ENCODE measurements at places on chromosomes 1 and 21.

GRCh38 chr1:217605390-217605789, 25.5 kb downstream of the GPATCH2 start:
- no peak for DNase-seq

GRCh38 chr1:160739098-160739511, at the start of gene SLAMF7:
TSS of gene SLAMF7 (plus strand) at chr1:160739247. CDS start at chr1:160739302, 55 bp downstream.
- DNase-seq = peak; percentile 43

DNA sequence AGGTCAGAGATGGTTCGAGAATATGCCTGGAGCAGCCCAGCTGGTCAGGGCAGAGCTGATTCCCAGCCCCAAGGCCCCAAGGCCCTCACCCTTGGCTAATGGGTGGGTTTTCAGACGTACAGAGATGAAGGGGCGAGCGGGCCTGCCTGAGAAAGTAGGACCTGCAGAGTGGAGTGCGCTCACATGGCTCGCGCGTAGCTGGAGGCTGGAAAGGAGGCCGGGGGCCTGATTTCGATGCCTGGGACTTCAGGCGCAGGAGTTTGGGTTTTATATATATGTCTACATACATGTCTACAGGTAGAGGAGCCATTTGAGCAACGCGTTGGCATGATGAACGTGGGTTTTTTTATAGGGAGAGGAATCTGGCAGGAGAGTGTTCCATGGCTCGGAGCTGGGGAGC, 8.9 kb downstream of the COQ8A start:
- no peak for DNase-seq

DNA sequence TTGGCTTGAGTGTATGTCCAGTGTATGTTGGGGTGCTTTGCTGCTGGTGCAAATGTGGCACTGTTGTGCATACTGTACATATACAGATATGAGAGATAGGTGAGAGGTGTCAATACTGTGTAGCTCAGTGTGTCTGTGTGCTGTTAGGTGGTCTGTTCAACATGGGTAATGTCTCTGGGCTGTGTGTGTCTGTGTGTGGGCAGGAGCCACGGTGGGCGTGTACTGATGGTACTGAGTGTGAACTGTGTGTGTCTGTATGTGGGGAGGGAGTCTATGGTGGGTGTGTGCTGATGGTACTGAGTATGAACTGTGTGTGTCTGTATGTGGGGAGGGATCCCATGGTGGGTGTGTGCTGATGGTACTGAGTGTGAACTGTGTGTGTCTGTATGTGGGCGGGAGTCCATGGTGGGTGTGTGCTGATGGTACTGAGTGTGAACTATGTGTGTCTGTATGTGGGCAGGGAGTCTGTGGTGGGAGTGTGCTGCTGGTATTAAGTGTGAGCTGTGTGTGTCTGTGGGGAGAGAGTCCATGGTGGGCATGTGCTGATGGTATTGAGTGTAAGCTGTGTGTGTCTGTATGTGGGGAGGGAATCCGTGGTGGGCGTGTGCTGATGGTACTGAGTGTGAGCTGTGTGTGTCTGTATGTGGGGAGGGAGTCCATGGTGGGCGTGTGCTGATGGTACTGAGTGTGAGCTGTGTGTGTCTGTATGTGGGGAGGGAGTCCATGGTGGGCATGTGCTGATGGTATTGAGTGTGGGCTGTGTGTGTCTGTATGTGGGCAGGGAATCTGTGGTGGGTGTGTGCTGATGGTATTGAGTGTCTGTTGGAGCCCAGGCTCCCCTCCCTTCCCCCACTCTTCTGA, 32.2 kb upstream of the FOXO6 start:
- DNase-seq = no peak

DNA sequence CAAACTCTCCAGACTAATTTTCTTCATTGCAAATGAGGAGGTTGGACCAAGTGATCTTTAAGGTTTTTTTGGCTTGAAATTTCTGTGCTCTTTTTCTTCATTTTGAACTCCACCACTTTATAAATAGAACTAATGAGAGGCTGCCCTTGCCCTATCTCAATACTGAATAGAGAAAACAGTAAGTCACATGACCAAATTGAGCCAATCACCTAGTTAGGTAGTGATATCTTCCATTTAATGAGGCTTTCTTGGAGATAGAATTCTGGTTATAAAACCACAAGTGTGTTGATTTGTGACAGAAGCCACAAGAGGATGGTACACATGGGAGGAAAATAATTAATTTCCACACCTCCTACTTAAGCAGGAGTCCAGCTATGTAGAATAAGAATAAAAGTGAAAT, 263.4 kb upstream of the SNX7 start:
- no peak for DNase-seq

DNA sequence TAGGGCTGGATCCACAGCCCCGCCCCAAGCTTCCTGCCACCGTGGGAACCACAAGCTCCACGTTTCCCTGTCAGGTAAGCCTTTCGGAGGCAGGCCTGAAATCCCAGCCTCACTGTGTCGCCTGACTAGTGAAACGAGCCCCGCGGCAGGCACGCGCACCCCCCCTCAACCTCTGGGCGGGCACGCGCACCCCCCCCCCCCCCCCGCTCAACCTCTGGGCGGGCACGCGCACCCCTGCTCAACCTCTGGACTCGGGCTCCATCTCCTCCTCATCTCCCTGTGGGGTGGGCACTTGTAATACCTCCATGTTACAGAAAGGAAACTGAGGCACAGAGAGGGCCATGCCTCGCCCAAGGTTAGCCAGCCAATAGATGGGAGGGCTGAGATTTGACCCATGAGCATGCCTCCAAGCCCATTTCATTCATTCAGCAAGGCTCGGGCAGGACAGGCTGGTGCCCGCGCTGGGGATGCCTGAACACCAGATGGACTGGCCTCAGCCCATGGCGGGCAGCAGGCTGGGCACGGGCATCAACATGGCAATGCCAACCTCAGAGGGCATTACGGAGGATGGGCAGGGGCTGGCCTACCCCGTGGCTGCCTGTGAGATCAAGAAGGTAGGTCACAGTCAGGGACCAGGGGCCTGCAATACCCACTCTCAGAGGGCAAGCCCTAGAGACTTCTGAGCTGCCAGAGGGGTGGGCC, 4.7 kb downstream of the CFAP410 start:
- no peak for DNase-seq

DNA sequence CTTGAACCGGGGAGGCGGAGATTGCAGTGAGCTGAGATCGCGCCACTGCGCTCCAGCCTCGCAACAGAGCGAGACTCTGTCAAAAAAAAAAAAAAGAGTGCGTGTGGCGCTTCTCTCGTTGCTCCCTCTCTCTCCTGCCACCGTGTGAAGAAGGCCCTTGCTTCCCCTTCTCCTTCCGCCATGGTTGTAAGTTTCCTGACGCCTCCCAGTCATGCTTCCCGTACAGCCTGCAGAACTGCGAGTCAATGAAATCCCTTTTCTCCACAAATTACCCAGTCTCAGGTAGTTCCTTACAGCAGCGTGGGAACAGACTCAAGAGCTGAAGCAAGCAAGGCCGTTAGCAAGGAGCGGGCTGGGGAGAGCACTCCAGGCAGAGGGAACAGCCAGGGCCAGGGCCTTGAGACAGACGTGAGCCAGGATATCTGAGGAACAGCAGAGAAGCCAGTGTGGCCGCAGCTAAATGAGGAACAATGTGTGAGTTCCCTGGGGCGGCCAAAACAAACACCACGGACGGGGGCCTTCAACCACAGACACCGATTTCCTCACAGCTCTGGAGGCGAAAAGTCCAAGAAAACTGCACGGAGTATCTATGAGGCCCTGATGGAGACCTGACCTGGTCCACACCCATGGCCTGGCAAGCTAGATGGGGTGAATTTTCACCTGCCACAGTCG, 54.2 kb upstream of the ETS2 start:
- no peak for DNase-seq

DNA sequence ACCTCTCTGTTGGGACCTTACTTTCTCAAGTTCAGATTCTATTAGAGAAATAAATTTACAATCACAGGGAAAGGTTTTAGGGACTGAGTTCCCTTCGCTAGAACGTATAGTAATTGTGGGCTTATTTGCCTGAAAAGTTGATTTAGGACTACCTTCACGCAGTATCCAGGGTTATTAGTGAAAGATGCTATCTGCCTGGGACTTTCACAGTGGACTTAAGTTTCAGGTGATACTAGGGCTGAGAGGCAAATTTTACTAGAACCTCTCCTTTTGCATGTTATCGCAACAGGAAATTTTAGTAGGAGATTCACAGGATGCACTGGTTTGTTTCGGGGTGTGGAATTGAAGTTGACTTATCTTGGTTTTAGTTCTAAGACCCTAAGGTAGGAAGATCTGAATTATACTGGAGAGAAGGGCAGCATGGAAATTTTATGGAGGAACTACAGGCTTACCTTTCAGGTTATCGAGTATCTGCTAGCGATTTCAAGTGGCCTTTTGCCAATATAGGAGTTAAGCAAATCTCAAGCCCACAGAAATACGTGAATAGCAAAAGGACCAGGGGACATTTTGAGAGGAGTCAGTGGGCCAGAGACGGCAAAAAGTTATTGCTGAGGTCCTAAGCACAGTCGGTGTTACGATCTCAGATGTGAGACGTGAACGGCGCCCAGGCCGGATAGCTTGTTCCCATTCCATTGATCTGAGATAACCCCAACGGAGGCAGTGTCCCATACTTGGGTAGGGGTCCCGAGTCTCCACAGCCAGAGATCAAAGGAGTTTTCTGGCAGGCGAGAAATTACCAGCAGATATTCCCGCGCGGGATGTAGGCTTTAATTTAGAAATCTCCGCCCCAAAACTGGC, 723 bp upstream of the GNAI3 start:
- no peak for DNase-seq

GRCh38 chr21:17270229-17270628, 242.6 kb upstream of the CXADR start:
- no peak for DNase-seq

DNA sequence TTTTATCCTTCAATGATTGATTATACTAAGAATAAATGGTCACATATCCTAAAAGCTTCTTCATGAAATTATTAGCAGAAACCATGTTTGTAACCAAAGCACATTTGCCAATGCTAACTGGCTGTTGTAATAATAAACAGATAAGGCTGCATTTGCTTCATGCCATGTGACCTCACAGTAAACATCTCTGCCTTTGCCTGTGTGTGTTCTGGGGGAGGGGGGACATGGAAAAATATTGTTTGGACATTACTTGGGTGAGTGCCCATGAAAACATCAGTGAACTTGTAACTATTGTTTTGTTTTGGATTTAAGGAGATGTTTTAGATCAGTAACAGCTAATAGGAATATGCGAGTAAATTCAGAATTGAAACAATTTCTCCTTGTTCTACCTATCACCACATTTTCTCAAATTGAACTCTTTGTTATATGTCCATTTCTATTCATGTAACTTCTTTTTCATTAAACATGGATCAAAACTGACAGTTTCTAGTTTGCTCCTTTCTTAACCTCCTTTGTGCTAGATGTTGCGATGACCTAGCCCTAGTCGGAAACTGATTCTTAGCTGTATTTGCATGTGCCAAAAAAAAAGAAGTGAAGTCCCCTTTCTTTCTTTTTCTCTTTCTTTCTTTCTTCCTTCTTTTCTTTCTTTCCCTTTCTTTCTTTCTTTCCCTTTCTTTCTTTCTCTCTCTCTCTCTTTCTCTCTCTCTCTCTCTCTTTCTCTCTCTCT, 45.1 kb downstream of the MAP3K7CL start:
- no peak for DNase-seq

DNA sequence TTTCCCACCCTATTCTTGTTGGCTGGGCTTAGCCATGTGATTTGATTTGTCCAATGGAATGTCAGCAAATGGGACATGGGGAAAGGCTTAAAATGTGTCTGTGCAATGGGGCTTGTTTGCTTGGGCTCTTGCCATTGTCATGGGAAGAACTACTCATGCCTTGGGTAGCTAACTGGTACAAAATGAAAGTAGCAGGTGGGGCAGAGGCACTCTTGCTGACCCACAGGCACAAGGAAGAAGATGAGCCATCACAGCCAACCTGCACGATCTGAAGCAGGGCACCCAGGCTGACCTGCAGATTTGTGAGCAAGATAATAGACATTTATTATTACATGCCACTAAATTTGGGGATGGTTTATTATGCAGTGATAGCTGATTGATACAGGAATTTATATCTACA, 305.9 kb upstream of the CAMK1G start:
- DNase-seq = no peak

- DNase-seq = peak; percentile 34
These were observed 57.5 kb downstream of the ERG start for GRCh38 chr21:38440746-38441145.

GRCh38 chr21:38032082-38032801, 116.0 kb upstream of the KCNJ6 start:
- DNase-seq = no peak

GRCh38 chr1:225767634-225768540, 9.7 kb upstream of the SRP9 start:
- no peak for DNase-seq

DNA sequence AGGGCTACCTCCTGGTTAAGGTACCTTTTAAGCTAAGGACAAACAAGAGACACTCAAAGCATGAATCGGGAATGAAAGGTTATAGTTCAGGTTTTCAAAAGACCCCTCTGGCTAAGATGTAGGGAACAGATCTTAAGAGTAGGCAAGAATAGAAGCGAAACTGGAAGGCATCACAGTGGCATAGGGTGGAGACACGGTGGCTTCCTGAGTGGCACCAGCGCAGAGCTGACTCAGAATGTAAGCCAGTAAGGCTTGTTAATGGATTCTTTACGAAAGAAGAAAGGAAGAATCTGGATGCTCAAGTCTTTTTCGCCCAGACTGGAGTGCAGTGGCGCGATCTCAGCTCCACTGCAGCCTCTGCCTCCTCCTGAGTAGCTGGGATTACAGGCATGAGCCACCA, 21.2 kb downstream of the PADI6 start:
- no peak for DNase-seq

GRCh38 chr21:21003701-21004100, 5.5 kb downstream of the NCAM2 start:
- DNase-seq = no peak

GRCh38 chr1:93566227-93566626, 115.4 kb downstream of the BCAR3 start:
- no peak for DNase-seq

DNA sequence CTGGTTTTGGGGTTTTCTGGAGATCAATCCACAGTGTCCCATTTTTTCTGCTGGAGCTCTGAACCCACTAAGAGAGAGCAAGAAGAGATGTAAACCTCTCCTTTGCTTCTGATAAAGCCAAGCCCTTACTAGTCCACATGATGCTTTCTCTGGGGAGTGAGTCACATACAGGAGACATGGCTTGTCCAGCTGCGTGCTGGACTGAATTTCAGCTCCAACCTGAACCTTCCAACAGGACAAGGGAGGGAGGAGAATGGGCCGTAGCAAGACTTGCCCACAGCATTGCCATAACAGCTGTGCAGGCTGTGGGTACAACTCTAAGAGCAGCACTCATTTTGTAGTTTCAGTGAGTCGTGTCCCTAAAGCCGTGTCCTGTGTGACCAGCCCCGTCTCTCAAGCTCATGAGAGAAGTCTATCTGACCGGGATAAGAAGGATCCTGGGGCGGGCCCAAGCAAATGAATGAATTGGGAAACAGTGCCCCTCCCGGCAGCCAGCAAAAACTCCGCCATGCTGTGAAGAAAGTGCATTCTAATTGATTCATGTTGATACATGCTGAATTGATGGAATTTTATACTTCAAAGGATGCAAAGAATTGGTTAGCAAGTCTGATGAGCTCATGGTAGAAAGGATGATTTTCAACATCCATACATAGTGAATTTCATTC, 195.2 kb downstream of the GABPA start:
- DNase-seq = no peak

GRCh38 chr1:97337250-97338030, 583.4 kb downstream of the DPYD start:
- no peak for DNase-seq

- no peak for DNase-seq
These were observed 47.5 kb upstream of the DIP2A start for GRCh38 chr21:46411236-46411635.
